ENCODE measurements at places on chromosomes 6 and 20.

DNA sequence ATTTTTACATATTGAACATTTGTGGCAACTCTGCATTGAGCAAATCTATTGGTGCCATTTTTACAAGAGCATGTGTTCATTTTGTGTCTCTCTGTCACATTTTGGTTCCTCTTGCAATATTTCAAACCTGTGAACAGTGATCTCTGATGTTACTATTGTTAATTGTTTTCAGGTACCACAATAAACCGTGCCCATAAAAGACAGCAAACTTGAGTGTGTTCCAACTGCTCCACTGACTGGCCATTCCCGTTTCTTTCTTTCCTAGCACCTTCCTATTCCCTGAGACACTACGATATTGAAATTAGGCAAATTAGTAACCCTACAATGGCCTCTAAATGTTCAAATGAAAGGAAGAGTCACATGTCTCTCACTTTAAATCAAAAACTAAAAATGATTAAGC lies 79.6 kb downstream of the REV3L start:
- no peak for DNase-seq

DNA sequence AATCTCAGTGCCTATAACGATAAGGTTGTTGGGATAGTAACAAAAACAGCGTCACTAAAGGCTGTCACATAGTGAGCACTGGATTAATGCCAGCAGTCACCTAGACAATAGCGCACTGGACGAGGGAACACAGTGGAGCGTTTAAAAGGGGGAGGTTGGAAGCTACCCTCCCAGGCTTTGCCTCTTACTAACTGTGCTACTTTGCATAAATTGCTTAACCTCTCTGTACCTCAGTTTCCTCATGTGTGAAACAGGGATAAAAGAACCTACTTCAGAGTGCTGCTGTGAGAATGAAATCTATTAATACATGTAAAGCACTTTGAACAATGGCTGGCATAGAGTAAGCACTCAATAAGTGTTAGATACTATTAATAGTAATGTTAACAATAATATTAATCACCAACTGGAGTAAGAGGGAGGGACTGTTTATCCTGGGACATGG lies 10.5 kb downstream of the BCL2L1 start:
- no peak for DNase-seq

DNA sequence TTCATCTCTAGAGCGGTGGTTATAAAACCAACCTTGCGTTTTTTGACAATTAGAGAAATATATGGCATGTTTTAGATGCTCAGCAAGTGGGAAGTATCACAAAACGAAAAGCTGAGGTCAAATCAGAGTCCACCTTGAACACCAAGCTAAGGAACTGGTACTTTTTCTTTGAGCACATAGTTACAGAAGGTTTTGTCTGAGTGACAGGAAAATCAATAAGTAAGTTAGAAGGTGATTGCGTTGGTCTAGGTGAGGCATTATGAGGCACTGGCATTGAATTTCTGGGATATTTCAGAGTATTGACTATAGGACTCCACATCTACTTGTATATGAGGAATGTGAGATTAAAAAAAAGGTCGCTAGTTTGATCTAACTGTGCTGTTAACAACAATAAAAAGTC lies 597 bp upstream of the HINT3 start:
- no peak for DNase-seq

GRCh38 chr6:15491255-15491985 lies 171.4 kb downstream of the DTNBP1 start:
- DNase-seq, result peak; percentile 76

DNA sequence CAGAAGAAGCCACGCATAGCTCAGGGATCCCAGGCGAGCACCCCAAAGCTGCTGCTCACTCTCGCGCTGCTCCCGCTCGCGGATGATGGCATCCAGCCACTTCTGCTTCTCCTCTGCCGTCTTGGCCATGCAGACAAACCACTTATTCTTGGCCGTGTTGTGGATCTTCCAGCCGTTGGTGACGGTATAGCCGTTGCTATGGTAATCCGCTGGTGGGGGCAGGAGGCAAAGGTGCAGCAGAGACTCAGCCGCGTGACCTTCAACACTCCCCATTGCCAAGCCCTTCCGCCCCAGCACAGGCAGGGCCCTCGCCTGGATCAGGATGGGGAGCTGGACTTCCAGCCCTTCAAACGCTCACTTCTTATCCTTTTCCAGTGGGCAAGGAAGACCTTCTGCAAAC lies 136.9 kb downstream of the PREX1 start:
- DNase-seq, result no peak

- no peak for DNase-seq
These were observed 13.8 kb downstream of the BMP7 start for GRCh38 chr20:57252559-57253162.

DNA sequence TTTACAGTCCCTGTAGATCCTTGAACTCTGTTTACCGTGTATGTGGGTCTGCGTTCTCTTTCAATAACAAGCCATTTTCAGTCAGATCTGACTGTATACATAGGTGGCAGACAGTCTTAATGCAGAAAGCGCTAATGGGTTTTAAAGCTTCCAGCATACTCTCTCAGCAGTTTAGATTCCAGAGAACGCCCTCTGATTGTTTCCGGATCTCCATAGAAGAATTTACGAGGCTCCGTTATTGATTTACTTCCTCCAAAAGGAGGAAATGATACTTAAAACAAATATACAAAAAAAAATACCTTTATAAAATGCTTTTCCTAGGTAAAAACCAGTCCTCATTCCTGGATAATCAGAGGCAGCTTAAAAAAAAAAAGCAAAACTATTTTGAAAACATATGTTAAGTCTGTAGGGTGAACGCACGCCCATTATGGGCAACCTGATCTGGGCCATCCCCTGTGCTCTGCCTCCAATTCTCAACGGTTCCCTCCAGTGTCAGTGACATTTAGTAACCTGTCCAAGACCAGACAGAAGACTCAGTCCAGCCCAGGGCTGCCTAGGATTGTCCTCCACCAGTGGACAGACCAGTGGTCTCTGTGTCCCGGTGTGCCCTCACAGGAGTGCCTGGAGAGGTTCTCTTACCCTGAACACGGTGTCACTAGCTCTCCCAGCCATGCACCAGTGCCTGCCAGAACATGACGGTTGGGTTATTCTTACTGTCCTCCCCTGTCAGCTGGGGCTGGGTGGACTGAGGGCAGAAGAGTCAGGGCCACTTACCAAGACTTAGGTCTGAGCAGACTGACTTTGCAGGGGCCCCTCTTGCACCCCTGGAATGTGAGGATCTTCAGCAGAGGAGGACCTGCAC lies 217.3 kb downstream of the ARID1B start:
- DNase-seq, result no peak

DNA sequence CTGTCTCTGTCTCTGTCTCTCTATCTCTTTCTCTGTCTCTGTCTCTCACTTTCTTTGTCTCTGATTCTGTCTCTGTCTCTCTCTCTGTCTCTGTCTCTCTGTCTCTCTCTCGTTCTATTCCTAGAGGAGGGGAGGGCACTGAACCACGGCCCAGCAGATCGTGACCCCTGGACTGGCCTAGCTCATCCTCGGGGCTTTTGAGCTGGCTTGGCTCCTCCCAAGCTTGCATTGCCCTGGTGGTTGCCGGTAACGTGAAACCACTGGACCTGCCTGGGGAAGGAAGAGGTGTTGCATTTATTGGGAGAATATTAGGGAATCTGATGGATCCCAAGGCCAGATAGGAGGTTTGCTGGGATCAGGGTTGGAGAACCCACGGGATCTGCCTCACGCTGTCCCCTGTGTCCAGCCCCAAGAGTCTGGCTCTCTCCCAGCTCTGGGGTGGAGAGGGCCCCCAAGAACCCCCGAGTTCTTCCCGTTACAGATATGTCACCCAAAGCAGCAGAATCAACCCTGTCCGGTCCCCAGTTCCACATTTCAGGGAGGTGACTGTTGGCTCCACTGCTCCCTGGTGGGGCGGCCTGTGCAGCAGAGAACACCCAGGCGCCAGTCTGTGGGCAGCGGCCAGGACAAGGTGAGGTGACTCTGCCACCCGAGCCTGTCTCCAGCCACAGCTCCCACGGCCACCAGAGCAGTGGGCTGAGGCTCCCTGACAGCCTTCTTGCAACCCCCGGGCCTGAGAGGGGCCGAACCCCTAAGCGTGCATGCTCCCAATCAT lies 228.3 kb downstream of the TTLL2 start:
- no peak for DNase-seq

- DNase-seq, result no peak
These were observed 62.9 kb downstream of the SSR1 start for GRCh38 chr6:7249946-7250643.

DNA sequence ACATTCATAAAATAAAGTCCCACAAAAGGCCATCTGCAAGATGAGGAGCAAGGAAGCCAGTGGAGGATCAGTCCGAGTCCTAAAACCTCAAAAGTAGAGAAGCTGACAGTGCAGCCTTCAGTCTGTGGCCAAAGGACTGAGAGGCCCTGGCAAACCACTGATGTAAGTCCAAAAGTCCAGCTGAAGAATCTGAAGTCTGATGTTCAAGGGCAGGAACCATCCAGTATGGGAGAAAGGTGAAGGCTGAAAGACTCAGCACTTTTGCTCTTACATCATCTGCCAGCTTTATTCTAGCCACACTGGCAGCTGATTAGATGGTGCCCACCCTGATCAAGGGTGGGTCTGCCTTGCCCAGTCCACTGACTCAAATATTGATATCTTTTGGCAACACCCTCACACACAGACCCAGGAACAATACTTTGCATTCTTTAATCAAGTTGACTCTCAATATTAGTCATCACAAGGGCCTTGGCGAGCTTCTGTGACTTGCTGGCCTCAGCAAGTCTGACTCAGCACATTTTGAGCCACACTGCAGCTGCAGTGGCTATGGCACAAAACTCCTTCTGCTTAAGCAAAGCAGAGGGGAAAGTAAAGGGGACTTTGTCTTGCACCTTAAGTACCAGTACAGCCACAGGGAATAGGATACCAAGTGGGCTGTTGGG lies 1370.3 kb upstream of the CITED2 start:
- DNase-seq, result no peak

DNA sequence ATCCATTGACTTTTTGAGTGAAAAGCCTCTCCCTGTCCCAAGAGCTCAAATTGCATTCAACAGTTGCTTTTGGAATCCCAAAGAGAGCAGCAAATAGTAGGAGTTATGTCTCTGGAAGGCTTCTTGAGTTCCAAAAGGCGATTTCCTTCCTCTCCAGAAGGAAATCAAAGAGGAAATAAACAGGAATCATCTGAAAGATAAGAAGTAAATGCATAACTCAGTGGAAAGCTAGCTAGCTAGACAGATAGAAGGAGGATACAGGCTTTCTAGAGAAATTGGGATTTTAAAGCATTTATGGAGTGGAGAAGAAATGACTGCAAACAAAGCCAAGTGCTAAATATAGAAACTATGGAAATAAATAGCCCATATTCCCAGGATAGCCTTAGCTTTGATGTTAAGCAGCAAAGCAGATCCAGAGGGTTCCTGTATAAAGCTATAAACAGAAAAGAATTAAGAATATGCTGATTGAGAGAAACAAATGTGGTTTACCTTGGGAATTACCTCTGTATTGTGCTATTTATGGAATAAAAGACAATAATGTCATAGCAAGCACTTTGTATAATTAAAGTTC lies 214.7 kb downstream of the PLCB1 start:
- no peak for DNase-seq

GRCh38 chr6:101296169-101296960 lies 97.1 kb upstream of the GRIK2 start:
- DNase-seq, result no peak

GRCh38 chr6:1577896-1578745 lies 31.6 kb upstream of the FOXC1 start:
- no peak for DNase-seq

GRCh38 chr6:31243508-31243907 lies 28.4 kb downstream of the HLA-C start:
- DNase-seq, result peak; percentile 64

- DNase-seq, result no peak
These were observed 85.8 kb downstream of the ZFP64 start for GRCh38 chr20:52105442-52106422.

DNA sequence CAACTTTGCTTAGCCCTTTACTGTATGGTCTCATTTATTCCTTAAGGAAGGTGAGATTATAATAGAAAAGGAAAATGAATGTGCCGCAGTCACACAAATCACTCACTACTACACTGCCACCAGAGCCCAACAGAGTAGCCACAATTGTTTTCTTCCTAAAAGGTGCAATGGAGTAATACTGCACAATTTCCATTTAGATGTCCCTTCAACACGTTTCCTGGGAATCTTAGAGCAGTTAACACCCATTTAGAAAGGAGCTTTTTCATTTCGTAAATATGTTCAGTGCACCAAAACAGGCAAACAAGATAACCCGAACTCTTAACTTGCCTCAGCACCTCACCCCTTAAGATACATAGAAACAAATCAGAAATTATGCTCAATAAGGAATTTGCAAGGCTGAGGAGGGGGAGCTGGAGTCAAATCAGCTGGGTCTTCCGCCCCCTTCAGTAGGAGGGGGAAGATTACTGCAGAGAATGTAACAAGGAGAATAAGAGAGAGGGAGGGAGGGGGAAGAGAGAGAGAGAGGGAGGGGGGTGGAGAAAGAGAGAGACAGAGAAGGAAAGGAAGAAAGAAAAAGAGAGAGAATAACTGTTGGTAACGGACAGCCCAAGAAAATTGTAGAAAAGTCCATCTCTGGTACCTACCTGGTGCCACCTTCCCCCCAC lies 155.5 kb downstream of the BCAS1 start:
- DNase-seq, result no peak

Measured in hematopoietic multipotent progenitor cell (in vitro differentiated cells).